ENCODE measurements at places on chromosomes 4 and X.

GRCh38 chr4:184262901-184263300 lies 45.2 kb upstream of the ENPP6 start:
- DNase-seq = no peak

DNA sequence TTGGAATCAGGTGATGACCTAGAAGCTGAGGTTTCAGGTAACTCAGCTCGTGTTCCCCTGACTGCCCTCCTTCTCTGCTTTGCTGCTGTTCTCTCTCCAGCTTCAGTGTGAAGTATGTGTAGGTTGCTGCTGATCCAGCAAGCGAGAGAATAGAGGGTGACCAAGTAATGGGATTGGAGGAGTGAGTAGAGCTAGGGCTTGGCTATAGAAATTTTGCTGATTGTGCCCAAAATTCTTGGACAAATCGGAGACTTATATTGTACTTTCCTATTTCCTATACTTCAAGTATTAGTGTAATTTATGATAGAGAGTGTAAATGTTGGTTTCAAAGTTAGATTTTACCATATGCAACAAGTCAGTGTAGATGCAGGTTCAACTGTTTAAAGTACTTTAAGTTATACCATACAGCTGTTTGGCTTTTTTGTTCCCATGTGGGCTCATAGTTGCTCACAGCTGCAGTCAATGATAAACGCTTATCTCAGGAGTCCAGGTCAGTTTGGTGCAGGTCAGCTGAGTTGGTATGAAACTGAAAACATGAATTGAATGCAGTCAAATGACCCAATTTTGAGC lies 48.0 kb downstream of the RAPGEF2 start:
- no peak for DNase-seq

DNA sequence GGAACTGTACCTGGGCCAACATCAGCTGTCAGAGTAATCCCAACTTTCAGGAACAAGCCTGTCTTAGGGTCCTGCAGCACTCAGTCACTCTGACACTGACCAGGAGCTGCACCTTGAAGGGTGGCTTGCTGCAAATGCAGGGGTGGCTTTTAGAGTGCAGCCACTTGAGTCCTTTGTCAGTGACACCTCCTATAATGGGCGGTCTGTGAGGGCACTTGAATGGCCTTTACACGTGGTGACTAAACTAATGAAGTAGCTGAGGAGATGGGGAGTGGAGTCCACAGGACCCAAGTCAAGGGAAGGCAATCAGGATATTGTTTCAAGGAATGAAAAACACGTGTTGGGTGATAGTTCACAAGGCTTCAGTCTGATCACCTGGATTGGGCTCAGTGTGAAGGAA lies 11.1 kb upstream of the LNX1 start:
- DNase-seq = no peak

- no peak for DNase-seq
Observed at GRCh38 chr4:73460913-73461522, 20.5 kb upstream of the AFM start.

- DNase-seq = no peak
Observed at GRCh38 chr4:169803413-169803812, 45.7 kb upstream of the HPF1 start.

- DNase-seq = no peak
Observed at GRCh38 chrX:109830704-109831206, 97.7 kb upstream of the ACSL4 start.

DNA sequence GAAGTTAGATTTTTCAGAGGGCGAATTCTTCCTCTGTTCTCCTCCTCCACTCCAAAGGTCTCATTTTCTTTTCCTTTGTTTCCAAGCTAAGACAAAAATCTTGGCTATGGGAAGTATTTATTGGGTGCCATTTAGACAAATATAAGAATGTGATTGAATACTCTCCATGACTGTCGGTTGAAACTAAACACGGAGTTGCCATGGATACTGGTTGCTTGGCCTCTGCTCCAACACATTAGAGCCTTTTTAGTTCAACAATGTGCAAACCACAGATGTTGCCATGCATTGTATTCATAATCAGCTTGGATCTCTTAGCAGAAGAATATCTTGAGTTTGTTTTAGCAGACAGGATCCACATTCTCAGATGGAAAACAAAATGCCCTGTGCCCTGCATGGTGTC lies 366.5 kb upstream of the LCORL start:
- DNase-seq = no peak

GRCh38 chr4:75494563-75494962 lies 19.6 kb downstream of the RCHY1 start:
- DNase-seq = no peak

DNA sequence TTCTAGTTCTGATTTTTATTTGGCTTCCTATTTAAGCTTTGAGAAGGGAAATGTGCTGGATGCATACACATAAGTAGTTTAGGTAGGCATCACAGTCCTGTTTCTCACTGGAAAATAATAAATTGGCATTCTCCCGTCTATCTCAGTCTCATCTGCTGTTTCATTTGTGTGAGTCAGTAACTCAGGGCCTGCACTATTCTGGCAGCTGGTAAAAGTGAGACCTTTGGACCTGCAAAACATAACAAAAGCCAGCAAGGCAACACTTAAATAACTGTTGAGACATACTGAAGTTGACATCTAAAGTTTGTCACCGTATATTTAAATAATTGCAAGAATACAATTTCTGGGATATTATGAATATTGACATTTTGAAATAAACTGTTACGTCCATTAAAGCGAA lies 8.6 kb upstream of the UBQLN2 start:
- DNase-seq = no peak

DNA sequence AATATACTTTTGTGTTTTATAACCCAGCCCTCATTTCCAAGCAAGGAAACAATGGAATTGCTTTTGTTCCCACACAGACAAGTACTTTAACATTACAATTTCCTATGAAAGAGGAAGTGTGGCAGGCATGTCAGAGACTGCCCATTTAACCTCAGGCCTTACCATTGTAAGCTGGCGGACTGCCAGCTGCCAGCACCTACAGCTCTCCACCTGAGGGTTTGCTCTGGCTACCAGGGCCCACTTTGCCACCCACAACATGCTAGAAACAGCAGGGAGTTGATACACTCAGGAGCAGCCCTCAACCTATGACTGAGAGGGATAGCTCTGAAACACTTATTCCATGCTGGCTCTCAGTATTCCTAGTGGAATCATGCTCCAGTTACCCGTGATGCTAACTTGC lies 152.3 kb upstream of the PRDX4 start:
- no peak for DNase-seq

DNA sequence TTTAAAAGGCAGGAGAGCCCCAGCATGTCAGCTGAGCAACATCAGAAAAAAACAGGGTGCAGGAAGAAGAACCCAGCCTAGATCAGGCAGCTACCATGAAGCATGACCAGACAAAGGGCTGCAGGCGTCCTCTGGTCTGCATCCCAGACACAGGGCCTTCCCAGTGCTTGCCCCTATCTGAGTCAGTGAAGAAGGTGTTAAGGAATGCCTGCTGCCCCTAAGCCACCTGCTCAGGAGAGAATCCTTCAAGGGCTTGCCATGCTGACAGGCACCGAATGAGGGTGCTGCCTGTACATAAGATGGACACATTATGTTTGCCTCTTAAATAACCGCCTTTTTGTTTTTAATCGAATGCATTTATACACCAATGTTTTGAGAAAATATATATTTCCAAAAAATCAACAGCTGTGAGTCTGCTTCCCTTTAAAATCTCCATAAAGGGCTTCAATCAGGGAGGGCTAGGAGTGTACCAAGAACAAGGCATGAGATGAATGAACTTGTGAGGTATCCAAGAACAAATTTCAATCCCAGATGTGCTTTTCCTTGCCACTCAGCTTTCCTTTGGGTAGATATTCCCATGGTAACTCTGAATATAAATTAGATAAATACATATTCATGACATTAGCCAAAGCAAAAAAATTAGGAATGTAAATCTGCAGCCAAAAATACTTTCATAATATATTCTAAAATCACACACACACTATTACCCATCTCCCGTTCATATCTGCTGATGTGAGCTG lies 85.1 kb downstream of the SLC9A7 start:
- DNase-seq = no peak

GRCh38 chr4:80049402-80049801 lies 23.6 kb downstream of the ANTXR2 start:
- DNase-seq = no peak

DNA sequence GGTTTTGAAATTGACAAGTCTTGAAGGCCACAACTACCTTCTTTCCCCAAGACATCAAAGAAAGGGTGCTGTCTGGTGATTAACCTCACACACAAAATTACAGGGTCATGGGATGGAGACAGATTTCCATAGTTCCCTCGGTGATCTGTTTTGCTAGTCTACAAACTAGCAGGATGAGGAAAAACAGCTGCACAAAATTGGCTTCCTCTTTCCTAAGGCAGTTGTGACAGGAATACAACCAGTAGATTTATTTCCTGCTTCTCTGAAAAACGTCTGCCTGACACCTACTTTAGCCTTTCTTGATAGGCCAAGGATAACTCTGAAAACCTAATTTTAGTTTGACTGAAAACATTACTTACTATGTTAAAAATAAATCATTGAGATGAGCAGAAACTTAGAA lies 39.6 kb downstream of the DKK2 start:
- no peak for DNase-seq

GRCh38 chr4:93809773-93810172 lies 18.8 kb upstream of the ATOH1 start:
- DNase-seq = no peak

DNA sequence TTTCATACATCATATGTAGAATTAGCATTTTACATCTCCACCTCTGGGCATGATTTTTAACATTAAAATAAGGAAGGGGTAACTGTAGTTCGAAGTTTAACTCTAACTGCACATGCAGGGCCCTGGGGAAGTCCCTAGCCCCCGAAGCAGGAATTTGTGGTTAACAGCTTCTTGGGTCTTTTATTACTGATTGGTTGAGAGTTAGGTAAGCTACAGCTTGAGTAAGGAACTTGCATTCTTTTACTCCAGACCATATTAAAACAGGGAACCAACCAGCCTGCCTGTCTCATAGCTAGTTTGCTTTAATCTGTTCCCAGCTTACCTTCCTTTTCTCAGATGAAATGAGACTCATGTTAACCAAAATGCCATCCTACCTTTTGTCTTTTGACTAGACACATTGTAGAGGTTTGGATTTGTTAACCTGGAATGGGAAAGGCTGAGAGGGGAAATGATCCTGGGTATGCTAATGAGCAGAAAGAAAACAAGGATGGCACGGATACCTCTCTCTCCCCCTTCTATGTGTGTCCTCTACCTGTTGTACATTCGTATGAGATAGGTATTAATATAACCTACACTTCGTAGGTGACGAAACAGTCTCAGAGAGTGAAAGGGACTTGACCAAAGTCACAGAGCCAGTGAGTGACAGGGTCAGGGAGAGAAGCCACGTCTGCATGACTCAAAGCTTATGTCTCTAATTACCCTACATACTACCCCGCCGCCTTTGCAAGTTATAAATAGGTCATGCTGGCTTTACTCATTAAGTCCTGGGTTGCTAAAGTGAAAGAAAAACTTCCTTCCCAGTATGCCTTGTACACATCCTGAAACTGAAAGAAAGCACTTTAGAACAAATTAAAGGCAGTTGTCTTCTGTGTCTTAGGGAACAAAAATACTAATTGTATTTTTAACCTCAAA lies 119.5 kb upstream of the AFF2 start:
- DNase-seq = no peak
